Activated naive CD8-positive, alpha-beta T cell treated with anti-CD3 and anti-CD28 coated beads, Interleukin-2, amount 50 U/mL, for 16 hours (primary cell): ENCODE measurements at places on chromosomes 3 and 15.

- DNase-seq = no peak
Observed at GRCh38 chr3:24042174-24043059, 97.3 kb downstream of the NR1D2 start.

- no peak for DNase-seq
Observed at GRCh38 chr3:195084746-195085145, 186.2 kb downstream of the XXYLT1 start.

DNA sequence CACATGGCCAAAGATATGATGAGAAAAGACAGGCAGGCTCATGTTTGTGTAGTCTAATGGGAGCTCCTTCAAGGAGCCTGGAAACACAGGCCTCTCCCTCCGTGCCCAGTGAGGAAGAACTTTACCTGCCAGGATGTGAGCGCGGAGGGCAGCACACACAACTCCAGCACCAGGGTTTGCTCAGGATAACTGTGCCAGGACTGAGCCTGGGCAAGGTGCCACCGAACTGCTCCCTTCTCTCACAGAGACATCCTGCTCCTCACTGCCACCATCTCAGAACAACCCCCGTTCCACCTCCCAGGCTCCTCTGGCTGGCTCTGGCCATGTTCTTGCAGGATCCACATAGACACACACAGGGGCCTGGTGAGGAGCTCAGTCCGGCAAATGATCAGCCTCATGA lies 87.4 kb downstream of the NUP210 start:
- no peak for DNase-seq

- DNase-seq = no peak
Observed at GRCh38 chr3:46141813-46142212, 66.3 kb downstream of the CCR1 start.

DNA sequence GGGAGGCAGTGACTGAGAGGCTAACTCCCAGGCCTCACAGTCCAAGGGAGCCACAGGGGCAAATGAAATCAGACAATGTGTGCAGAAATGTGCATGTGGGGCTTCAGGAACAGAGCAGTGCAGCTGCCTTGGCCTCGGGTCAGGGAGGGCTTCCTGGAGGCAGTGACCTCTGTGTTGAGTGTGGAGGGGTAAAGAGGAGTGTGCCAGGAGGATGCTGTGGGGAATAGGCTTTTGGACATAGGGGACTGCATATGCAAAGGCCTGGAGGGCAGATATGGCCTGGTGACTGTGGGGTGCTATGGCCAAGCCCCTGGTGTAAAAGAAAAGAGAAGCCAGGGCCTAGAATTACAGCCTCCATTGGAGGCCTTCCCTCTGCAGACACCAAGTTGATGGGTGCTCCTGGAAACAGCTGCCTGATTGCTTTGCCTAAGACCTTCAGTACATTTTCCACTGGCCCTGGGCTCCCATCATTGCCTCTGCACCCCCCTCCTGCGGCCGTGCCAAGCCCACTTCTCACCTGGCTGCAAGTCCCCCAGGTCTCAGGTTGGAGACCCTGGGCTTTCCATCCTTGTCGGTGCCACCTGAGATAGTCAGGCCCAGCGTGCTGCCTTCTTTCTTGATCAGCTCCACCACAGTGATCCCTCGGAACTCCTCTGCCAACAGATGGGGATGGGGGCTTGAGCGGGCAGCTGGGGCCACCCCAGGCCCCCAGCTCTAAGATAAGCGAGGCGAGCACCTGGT lies 15.1 kb downstream of the GRIP2 start:
- DNase-seq = no peak

DNA sequence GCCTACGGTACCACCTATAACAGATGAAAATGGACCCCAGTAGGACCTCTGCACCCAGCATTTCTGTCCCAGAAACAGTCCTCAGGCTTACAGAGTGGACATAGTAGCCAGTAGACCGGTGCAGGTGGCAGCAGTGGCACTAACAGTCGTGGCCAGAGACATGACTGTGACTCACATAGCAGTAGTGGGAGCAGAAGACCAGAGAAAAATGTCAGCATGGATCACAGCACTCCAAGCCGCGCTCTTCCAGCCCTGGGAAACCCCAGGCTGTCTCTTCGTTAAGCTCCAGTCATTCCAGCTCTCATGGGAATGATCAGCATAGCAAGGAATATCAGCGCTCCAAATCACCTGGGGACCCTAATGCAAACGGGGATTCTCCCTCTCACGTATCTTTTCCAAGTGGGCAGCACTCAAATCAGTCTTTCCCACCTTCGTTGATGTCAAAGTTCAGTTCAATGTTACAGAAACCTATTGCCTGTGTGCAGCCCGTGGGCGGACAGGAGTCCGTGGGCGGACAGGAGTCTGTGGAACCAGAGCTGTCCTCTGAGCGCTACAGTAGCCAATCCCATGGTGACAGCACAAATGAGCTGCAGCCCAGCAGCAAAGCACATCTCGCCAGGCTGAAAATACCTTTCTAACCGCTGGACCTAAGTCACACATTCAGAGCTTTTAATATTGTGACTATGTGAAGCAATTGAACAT lies 10.5 kb downstream of the BFSP2 start:
- DNase-seq = no peak

DNA sequence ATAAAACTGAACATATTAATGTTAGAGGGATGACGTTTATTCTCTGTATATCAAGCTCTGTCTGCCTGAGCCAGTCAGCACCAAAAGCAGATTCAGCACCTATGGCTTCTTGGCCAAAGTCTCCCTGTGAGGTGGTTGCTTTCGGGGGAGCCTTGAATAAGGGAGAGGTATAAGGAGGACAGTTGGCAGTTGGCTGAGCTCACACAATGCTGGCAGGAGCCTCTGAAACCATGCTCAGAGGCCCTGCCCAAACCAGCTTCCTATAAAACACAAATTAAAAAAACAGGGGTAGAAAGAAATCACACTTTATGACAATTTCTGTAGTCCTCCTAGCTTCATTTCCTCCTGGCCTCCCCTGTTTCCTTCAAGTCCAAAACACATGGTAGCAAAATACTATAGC lies 18.8 kb downstream of the ARHGEF3 start:
- DNase-seq = no peak

GRCh38 chr15:65399001-65399706 lies 21.4 kb upstream of the IGDCC3 start:
- DNase-seq = no peak

- no peak for DNase-seq
Observed at GRCh38 chr15:98727115-98728040, 79.0 kb downstream of the IGF1R start.

GRCh38 chr3:11434563-11435096 lies 162.4 kb downstream of the ATG7 start:
- no peak for DNase-seq

DNA sequence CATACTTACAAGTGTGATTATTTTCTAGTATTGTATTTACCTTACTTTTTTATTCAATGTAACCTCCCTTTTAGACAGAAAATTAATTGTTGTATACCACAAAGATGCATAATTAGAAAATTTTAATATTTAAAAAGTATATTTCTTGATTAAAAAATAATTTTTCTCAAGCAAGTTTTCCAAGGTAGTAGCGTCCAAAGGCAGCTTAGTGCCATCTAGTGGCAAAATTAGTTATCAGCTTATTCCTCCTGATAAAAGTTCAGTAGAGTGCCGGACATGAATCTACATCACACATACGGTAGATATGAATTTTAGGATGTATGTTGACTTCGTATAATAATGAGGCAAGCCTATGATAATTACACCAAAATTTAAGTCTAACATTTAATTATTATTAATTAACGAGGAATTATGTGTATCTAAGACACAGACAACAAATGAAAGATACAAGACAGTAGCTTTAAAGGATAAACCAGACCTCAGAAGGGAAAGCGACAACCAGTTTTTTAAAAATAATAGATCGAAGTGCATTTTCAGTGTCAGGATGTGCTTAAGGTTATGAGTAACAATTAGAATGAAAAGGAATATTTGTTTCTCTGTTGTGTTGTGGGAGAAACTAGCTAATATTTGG lies 405.9 kb downstream of the ROBO1 start:
- DNase-seq = no peak

GRCh38 chr3:123449102-123449996 lies 459 bp upstream of the ADCY5 start:
- no peak for DNase-seq

DNA sequence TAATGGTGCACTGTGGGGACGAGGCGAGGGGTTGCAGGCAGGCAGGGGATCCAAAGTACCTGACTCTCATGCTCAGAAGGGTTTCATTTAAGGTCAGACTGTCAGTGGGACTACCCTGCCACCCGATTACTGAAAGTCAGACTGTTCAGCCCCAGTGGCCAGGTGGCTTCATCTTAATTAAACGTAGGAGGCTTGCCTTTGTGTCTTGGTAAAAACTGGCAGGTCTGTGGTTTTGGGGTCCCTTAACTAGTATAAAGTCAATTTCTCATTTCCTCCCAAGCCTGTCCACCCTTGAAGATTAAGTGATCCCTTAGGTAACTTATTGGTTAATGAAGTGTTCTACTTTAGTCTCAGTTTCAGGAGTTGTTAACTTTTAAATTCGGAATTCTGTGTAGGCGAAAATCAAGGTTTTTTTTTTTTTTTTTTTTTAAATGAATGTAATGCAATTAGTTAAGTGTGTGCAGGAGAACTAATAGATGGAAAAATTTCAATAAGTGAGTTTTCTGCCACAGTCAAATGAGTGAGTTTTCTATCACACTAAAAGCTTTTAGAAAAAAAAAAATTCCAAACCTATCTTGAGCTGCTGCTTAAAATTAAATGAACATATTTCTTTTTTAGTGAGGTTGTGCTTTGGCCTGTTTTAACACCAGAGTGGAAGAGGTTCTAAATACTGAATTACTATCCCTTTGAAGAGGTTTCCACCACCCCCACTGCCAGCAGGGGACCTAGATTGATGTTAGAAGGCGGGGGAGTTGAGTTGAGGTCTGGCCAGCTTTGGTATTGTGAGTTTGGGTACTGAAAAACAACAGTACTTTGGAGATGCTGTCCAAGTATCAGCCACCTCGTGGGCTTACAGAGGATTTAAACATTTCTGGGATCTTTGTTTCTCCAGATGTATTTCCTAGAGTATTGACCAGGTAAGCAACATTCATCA lies 15.2 kb downstream of the ITPR1 start:
- no peak for DNase-seq

DNA sequence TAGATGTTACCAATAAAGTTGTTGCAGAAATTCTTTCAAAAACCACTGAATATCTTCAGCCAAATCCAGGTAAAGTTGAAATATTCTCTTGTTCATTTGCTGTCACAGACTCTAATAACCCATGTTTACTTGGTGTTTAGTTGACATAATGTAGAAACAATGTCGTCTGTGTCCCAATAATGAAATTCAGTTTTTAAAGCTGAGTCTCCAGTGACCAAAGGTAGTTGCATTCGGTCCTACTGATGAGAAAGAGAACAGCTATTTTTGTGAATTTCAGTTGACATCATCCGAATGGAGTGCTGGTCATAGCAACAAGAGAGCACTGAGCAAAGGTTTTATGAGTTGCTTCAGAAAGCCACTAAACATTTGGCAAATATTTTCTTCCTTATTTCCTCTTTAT lies 88.8 kb upstream of the ADAMTSL3 start:
- no peak for DNase-seq

DNA sequence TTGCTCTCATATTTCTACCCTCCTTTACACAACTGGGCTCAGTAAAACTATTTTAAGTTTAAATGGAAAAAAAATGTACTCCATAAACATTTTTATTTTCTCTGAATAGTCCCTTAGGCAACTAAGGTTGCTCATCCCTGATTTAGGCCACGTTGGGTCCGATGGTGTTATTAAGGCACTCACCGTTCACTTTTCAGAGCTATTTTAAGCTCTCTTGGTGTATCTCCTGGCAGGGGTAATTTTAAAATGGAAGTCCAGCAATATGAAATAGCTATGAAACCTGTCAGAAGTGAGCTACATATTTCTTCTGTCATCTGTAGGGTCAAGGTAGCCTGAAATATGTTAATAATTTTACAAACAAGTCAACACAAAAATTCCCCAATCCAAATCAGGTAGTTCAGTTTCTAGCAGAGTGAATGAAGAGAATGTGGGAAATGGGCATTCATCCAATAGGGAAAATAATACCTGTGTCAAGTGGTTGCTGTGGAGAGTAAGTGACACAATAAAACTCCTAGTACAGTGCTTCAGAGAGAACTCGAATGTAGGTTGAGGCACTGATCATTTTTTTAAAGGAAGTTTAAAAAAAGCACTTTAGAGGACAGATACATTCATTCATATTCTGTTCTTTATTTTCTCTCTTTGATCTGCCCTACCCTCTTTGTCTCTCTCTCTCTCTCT lies 209.3 kb upstream of the FEZF2 start:
- DNase-seq = no peak

GRCh38 chr15:65334586-65335231 lies 30.2 kb downstream of the RNU5B-1 start:
- no peak for DNase-seq

GRCh38 chr3:151015767-151016477 lies 43.4 kb upstream of the CLRN1 start:
- no peak for DNase-seq

DNA sequence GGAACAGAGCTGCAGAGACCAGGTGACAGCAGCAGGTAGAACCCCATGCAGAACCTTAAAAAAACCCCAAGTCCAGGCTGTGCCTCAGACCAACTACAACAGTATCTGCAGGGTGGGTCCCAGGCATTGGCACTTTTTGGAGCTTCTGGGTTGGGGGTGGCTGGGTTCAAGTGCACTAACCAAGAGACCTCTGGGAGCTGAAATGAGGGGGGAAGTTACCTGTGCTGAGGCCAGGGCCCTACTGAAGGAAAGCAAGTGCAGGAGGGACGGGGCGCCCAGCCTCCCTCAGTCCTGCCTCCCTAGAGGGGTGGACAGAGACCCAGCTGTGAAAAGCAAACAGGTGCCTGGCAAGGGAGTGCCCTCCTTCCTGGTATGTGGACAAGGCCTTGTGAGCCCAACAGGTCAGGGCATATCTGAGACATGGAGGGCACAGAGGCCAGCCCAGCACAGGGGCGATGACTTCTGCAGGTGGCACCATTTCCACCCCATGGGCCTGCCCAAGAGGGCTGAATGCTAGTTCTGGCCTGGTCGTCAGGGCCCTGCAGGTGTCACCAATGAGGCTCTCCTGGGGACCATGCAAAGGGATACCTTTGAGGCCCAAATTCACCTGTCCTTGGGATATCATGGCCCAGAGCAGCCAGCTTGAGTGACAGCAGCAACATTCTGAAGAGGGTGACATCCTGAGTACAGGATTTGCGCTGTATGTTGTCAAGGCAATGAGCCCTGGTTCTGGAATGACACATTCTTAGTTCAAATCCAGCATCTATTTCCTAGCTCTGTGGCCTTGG lies 18.7 kb downstream of the CTSH start:
- DNase-seq = no peak

- no peak for DNase-seq
Observed at GRCh38 chr15:32833379-32833821, 115.6 kb downstream of the GREM1 start.

DNA sequence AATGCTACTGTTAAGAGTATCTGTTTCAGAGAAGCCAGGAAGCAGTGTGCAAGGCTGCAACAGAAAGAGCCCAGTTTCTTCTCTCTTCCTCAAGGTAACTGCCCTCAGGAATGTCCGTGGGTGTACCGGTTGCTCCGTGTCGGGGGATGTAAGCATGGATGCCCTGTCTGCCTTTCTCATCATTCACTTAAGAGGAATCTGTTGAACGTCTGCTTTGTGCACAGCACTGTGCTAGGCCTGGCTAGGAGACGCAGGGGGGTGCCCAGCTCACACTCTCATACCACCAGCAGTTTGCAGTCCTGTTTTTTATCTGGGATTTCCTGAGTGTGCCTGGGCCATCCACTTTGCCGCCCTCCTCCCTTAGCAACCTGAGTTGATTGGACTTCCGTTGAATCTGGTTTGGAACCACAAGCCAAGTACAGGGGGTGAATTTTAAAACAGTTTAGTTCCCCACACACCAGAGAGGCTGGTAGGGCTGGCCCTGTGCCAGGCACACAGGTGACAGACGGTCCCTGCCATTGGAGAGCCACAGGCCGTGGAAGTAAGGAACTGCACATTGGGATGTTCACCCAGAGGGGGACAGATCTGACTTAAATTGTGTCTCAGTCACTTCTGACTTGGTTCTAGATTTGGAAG lies 11.2 kb downstream of the BOC start:
- no peak for DNase-seq
